ENCODE measurements at places on chromosomes 12 and 14.

DNA sequence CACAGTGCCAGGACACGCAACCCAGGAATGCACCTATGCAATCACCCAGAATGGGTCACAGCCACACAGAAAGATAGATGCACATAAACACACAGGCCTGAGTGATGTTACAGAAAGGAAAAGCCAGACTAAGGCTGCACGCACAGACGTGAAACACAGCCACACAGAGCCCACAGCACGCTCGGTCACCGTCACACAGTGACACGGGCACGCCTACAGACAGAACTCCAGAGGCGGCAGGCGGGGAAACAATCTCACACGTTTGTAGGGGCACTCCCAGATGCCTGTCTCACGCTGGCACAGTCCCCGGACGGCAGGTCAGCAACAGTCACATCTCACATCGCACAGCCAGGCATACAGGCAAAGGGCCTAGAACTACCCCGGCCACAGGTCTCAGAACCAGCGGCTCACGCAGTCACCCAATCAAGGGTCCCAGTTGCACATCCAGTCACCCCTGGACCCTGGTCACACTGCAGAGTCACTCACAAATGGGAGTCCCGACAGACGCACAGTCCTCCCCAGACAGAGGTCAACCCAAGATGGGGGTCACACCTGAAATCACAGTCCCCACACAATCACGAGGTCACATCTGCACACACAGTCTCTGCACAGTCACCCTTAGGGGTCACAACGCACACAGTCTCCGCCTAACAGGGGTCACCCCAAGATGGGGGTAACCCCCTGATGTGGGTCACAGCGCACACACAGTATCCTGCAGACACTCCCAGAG lies 790 bp downstream of the SSH1 start:
- peak; percentile 63 for DNase-seq

DNA sequence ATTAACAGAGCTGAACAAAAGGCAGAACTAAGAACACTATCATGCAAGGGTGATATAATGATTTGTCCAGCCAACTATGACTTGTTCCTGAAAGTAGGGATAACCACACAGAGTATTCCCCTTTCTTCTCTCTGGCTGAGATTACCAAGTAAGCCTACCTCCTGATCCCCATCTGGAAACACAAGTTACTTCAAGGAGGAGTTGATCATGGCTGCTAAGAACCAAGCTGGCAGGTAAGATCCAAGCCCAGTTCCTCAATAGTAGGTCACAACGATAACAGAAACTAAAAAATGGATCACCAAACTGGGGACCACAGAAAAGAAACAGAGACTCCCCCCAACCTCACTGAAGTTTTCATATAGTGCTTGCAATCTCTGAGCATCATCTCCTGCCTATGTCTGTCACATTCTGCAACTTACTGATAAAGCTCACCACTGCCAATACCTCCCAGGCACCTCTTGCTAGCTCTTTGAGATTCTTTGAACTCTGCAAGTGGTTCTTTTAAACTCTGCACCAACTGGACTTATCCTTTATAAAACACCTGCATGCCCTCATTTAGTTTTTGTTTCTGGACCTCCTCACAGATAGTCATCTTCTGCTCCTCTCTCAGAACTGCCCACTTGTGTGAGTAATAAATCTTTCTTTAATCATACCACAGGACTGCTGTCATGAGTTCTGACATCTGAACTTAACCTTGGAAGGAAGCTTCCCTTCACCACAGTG lies 76.6 kb downstream of the LRP6 start:
- DNase-seq = no peak

GRCh38 chr12:112998987-112999767 lies 20.9 kb downstream of the OAS2 start:
- no peak for DNase-seq

DNA sequence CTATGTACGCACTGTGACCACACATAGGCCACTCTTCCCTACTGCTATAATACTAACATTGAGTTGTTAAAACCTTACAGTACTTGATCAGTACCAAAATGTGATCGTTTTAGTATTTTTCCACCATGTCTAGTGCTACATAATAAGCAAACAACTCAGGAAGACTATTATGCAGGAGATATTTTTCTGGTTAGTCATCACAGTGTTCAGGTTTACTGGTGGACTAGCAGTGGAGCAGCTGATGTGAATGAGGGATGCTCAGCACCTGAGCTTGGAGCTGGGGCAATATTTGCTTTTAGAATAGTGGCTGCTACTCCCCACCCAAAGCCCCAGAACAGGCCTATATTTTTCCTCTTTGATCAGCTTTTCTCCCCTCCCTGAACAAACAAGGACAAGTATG lies 513.1 kb downstream of the KCNH5 start:
- DNase-seq = no peak

DNA sequence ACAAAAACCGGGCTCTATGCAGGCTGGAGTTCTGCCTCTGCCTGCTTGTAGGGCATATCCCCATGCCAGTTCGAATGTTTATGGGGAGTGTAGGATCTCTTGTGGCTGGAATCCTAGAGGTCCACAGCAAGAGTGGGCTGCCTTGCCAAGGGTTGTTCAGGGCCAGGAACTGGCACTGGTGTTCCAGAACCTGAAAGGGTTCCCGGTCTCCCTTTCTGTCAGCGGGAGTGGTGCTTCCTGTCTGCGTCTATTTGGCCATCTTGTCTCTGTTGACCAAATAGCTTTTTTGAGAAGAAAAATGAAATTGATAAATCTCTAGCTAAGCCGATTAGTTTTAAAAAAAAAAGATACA lies 17.8 kb downstream of the OLR1 start:
- DNase-seq = no peak

DNA sequence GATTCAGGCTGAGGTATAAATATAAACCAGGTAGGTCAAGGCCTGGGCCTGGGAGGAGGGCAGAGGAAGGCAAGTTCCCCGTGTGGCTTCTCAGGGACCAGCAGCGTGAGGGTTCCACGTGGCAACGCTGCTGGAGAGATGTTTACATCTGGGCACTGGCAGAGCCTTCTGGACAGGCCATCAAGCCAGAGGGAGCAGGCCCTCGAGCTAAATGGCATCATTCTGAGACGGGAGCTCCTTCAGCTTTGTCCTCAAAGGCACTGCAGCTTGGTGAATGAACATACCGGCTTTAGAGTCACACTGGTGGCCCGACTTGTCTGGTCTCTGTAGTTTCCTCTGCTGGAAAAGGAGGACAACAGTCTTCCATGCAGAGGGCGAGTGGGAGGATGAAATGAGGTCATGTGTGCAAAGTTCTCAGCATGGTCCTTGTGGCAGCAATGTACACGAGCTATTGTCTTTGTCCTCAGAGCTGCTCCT lies 231.3 kb downstream of the ZFP36L1 start:
- DNase-seq = no peak
